ENCODE measurements at places on chromosomes 11 and 22.

- DNase-seq = no peak
These were observed 396.2 kb downstream of the NTM start for GRCh38 chr11:131766637-131767036.

DNA sequence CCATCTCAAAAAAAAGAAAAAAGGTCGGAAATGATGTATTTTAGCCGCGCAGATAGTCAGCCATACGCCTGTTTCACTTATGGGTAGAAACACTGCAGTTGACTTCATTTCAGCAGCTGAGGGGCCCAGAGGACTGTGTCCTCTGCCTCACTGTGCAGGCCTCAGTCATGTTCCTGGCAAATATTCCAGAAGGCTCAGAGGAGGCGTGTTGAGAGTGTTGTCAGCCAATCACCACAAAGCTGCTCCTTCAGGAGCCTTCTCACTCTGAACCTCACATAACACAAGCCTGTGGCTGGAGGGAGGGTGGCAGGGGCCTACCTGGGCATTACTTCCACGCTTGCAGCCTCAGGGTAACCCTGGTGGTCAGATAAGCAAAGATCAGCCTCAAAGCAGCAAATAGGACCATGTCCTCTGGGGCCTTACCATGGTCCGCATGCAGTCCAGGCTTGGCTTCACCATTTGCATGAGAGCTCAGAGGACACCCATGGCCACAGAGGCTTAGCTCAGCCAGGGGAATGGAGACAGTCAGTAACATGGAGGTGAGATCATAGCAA lies 17.3 kb upstream of the TREH start:
- no peak for DNase-seq

GRCh38 chr11:86495351-86495750 lies 120.7 kb downstream of the CCDC81 start:
- no peak for DNase-seq

DNA sequence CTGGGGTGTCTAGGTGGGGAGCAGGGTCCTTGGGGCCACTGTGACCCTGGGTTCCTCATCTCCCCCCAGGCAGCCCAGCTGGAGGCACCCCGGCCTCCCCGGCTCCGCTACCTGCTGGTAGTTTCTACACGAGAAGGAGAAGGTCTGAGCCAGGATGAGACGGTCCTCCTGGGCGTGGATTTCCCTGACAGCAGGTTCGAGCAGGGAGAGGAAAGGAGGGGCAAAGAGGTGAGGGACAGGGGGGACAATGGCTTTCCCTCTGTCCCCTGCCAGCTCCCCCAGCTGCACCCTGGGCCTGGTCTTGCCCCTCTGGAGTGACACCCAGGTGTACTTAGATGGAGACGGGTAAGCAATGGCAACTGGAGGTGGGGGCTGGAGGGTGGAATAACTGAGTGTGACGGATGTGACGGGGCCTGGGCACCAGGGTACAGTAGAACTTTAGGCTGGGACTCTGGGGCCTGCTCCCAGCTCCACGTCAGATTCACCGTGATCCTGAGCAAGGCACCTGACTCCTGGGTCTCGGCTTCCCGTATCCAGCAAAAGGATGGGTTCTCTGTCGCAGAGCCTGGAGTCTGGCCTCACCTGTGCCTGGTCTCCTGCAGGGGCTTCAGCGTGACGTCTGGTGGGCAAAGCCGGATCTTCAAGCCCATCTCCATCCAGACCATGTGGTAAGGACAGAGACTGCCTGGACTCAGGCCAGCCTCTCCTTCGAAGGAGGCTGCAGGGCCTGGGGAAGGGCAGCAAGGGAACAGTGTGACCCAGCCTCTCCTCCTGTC lies 3.6 kb downstream of the SSH3 start:
- no peak for DNase-seq

DNA sequence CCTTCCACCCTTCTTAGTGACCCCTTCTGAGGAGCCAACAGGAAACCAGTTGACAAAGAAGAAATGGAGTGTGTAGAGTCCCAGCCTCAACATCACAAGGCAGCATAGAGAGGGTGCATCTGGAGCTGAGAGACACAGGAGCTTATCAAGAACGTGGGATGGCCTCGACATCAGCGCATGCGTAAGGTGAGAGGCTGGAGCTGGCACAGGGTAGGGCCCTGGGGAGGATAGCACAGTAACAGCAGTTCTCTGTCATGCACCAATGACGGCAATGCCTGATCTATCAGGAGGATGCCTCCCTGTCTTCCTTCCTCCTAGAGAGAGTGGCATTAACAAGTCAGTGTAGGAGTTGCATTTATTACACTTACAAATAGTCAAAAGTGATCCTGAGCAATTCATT lies 426.1 kb downstream of the NTM start:
- DNase-seq = no peak

DNA sequence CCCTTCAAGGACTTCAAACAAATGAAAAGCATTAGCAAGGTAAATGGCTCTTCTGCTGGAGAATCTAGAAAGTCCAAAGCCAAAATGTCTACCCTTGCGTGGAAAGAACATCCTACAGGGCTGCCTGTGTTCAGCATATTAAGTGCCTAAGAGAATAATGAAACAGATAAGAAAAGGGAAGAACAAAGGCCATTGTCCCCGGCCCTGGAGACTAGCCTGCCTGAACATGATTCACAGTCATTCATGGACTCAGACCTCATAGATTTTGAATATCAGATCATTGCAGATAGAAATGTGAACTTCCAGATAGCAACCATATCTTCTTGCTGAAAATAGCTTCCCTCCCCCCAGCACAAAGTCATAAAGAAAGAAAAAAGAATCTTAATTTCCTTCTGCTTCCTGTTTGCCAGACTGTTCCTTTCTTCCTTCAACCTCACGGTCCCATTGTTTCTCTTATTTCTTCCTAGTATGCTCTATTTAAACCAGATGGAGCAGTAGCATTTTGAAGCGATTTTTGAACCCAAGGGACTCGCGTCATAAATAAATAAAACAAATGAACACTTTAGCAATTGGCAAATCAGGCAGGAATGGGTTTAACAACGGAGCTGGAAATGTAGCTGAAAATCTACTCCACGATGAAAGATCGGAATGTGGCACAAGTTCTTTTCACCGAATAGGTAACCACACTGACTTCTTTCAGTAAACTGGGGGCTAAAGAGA lies 408.2 kb upstream of the CCDC90B start:
- DNase-seq = no peak
